ENCODE measurements at places on chromosomes 4 and X.
A peak's percentile ranks its signal among the peaks of the same experiment; 100 is the strongest.

- no peak for DNase-seq
Measured at GRCh38 chrX:130895299-130895698, 7.7 kb downstream of the ENOX2 start.

DNA sequence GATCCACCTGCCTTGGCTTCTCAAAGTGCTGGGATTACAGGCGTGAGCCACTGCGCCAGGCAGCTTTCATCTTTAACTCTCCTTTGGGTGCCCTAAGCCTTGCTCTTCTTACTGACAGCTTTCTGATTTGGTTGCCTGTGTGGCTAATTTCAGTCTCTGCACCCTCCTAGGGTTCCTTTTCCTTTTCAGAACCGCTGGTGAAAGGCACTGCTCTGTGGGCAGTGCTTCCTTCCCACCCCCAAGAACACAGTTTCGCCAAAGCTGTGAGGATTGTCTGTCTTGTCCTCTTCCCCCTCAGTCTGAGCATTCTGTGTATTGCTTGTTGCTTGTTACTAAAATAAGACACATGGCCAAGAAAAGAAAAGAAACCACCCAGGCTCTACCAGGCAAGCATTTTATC lies 101.4 kb upstream of the FRMPD3 start:
- DNase-seq: no peak

DNA sequence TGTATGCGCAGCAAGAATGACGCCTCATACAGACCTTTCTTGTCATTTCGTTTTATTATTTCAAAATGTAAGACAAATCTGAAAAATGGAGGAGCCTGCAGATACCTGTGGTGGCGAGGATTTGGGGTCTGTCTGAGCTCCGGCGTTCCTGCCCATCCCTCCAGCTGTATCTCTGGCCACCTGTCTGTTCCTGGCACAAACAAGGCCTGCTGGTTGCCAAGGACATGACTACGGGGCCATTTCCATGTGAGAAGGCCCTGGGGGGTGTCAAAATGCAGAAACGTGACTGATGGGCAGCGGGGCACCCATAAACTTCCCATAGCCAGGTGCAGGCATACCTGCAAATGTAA lies 591 bp upstream of the TSPAN7 start:
- DNase-seq: no peak

- DNase-seq: no peak
Measured at GRCh38 chr4:136864604-136865185, 667.6 kb downstream of the PCDH18 start.

DNA sequence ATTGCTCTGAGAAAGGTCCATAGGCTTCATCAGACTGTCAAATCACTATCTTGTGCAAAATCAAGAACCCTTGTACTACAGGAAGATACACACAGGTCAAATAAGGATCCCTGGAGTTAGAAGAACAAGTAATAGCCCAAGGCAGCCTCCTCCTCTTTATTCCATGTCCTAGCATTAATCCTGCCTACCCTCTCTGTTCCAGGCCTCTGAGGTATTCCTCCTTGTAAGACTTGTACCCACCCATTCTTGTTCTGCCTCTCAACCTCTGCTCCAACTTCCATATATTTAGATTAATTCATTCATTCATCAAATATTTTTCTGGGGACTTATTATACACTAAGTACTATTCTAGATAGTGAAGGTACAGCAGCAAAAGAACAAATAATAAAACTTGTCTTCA lies 10.4 kb upstream of the PLK4 start:
- DNase-seq: no peak

DNA sequence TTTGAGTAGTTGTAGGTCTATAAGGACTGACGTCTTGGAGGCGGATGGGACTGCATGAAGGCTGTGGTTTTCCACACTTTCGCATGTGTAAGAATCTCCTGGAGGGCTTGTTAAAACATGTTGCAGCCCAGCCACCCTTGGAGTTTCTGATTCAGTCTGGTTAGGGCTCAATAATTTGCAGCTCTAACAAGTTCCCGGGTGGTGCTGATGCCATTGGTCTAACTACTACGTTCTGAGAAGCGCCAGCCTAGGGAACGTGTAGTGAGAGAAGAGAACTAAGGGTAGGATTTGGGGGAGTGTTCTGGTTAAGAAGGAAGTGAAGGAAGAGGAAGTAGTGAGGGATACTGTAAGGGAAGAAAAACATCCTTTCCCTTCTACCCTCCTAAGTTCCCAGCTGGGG lies 138.9 kb downstream of the LARP7 start:
- no peak for DNase-seq

DNA sequence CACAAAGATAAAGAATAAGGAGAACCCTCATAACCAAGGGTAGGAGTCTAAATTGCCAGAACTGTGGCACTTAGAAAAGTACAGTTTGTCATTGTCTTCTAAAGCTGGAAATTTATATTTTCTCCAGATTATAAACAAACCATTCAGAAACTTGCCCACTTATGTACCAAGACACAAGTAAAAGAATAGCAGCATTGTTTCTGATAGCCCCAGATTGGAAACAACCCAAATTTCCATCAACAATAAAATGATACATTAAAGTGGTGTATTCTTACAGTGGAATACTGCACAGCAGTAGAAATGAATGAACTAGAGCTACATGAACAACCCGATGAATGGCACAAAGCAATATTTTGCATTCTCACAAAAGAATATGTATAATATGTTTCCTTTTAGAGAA lies 63.1 kb upstream of the PDHA1 start:
- no peak for DNase-seq

DNA sequence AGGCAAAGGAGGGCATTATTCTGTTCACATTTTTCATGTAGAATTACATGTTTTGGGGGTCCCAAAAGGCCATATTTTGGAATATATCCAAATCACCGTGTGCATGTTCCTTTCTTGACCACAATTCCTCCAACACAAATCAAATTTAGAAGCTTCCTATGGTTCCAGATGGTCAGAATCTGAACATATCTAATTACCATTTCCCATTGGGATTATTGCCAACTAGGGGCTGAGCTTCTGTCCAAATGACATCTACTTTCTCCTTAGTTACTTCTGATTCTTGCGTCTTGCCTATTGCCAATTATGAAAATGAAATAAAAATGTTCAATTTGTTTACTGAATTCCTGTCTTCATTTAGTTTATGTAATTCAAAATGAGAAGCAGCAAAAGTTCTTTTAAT lies 163.7 kb downstream of the CPE start:
- no peak for DNase-seq

DNA sequence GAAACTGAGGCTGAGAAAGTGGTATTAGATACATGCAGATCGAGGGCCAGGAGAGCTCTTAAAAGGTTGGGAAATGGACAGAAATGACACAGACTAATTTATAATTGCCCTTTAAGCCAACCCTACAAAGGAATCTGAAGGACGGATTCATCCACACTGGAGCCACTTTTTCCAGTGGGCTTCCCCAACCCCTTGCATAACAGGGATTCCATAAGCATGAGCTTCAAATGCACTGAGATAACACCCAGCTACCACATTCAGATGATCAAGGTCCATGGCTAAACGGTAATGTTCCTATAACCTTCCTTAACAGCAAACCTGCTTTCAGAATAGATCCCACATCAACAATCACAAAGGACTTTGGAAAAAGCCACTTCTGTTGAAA lies 34.2 kb downstream of the PLAC1 start:
- no peak for DNase-seq

DNA sequence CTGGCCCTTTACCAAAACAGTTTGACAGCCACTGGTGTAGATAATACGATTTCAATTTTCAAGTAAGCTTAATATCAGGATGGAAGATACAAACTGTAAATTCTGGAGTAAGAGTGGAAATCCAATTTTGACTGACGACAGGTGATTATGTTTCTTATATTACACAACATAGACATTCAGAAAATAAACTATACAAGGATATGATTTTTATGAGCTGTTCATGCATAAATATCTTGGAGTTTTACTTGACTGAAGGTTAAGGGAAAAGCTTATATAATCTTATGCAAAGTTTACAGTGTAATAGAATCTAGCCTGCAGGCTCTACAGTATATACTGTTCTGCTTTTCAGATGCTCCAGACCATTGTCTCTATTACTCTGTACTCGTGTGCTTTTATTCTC lies 1672.3 kb downstream of the ARAP2 start:
- DNase-seq: no peak

DNA sequence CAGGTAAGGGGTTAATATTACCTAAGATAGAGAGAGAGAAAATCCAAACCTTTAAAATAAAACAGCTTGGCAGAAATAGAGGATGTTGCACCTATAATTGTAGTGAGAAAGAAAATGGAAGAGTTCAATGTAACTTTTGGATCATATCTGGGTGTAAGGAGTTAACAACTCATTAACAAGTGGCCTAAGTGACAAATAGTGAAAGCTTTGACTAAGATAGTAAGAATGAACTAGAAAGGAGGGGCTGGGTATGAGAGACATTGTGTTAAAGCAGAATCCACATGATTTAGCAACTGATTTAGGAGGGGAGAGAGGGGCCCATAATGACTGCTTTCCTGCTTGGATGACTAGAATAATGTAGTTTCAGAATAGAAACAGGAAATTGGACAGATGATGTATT lies 761.0 kb downstream of the IL1RAPL1 start:
- DNase-seq: no peak

- no peak for DNase-seq
Measured at GRCh38 chr4:106253364-106254129, 62.5 kb downstream of the TBCK start.

- no peak for DNase-seq
Measured at GRCh38 chr4:55409468-55410171, 13.9 kb downstream of the TMEM165 start.

GRCh38 chrX:105645667-105646357 lies 176.5 kb upstream of the NRK start:
- no peak for DNase-seq

DNA sequence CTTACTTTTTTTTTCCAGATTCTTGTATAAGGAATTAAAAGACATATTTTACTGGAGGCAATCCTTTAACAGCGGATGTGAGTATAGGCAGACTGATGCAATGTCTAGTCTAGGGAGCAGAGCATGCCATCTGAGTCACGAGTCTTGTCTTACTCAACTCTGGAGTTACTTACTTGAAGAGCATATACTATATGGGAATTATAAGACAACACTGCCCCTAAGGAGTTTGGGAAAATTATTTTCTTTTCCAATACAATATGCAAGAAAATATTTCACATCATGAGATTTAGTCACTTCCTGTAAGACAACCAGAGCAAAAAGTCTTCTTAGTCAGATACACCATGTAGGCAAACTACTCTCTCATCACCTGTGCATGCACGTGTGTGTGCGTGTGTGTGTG lies 537.3 kb upstream of the FTHL17 start:
- DNase-seq: no peak

DNA sequence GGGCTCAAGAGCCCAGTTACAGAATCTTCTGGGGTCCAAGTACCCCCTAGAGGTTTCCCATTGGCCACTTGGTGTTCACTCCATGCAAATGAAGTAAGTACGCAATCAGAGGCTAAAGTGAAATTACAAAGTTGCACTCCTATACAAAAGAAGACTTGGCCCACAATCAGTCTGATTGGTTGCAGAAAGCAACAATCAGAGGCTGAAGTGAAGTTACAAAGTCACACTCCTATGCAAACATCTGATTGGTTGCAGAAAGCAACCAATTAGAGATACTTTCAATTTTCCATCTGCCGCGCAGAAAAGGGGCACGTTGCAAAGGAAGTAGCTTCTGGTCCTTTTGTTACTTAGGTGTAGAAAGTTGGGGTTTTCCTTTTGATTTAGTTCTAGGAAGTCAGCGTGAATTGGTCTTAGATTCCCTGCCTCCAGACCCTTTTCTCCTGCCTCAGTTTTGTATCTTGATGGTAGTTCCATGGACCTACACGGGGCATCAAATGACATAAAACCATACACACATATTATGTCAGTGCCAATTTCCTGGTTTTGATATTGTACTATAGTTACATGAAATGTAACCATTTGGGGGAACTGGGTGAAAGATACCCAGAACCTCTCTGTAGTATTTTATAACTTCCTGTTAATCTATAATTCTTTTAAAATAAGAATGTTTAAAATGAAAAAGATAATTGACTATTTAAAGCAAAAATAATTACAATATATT lies 12.4 kb upstream of the PIN4 start:
- no peak for DNase-seq

DNA sequence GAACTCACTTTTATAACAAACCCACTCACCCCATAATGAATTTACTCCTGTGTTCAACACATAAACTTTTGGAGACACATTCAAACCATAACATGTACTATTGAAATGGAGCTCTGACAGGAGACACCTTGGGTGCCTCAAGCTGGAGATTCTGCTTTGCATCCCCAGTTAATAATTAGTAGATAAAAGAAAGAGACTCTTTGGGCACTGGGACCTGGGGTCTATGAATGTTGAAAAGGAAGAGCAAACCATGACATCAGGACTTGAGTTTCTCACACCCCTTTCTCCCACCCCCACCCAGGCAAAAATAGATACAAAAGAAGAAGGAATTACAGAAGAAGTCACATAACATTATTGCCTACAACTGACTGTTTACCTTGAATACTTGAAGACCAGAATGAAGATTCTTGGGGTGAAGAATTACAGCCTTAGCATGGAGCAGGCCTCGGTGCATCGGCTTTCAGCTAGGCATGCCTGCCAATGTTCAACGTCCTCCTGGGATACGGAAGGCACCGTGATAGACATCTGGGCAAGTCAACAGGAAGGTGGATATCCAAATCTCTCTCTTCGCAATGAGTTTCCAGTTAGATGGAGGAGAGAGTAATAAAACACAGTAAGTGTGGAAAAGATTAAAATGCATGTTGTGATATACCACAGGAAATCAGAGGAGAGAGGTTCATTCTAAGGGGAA lies 316.0 kb downstream of the TRIML1 start:
- DNase-seq: no peak

- DNase-seq: no peak
Measured at GRCh38 chrX:16770970-16771482, 15.2 kb upstream of the TXLNG start.

DNA sequence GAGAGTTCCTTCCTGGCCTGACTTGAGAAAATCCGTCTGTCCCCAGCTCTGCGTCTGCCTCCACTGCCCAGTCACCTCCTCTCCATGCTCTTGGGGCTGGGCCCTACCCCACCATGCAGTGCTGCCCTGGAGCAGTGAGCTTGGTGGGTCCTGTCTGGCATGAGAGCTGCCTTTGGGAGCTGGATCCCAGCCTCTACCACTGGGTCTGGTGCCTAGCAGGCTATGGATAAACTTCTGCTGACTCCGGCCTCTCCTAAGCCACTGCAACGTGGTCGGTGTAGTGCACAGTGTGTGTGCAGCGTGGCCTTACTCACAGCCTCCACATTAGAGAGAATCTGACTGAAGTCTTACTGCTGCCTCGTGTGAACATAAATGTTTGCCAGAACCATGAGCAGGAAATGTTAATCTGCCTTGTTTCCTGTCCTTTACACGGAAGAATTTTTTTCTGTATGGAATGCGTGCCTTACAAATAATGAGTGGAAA lies 47.6 kb downstream of the HTT start:
- DNase-seq: no peak

DNA sequence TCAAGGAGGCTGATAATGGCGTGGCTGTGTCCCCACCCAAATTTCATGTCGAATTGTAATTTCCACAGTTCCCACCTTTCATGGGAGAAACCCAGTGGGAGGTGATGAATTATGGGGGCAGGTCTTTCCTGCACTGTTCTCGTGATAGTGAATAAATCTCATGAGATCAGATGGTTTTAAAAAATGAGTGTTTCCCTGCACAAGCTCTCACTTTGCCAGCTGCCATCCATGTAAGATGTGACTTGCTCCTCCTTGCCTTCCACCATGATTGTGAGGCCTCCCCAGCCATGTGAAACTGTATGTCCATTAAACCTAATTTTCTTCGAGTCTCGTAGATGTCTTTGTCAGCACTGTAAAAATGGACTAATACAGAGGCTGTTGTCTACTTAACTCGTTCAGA lies 488.3 kb downstream of the SPRY1 start:
- no peak for DNase-seq

- peak; percentile 53 for DNase-seq
Measured at GRCh38 chr4:36351082-36351666, 69.8 kb downstream of the DTHD1 start.

Data from stimulated activated CD4-positive, alpha-beta T cell treated with anti-CD3 and anti-CD28 coated beads, Interleukin-1b, Interleukin-23, amount 100 ng/mL, for 1 hour (primary cell).